ENCODE measurements at places on chromosomes 7 and 10. TPM values are rescaled to one million over a fixed set of nuclear protein-coding genes. Genes with fewer than 3 reads are reported as not detected.

GRCh38 chr10:31958856-31959255 is 30.2 kb upstream of the ARHGAP12 start:
- no peak for DNase-seq

DNA sequence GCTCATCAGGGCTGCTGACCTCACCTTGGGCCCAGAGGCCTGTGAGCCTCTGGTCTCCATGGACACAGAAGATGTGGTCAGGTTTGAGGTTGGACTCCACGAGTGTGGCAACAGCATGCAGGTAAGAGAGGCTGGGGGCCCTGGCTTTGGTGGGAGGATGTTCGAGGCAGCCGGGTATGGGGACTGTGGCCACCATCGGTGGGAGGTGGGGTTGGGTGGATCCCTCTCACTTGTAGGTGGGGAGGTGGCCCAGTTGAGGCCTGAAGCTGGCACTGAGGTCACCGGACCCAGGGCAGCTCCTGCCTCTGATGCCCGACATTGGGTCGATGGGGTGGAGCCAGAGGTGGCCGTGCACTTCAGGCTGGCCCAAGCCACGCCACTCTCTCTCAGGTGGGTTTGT is 406 bp downstream of the ZP3 start:
- no peak for DNase-seq

- no peak for DNase-seq
These were observed 110.4 kb downstream of the RNF216 start for GRCh38 chr7:5671046-5671445.

DNA sequence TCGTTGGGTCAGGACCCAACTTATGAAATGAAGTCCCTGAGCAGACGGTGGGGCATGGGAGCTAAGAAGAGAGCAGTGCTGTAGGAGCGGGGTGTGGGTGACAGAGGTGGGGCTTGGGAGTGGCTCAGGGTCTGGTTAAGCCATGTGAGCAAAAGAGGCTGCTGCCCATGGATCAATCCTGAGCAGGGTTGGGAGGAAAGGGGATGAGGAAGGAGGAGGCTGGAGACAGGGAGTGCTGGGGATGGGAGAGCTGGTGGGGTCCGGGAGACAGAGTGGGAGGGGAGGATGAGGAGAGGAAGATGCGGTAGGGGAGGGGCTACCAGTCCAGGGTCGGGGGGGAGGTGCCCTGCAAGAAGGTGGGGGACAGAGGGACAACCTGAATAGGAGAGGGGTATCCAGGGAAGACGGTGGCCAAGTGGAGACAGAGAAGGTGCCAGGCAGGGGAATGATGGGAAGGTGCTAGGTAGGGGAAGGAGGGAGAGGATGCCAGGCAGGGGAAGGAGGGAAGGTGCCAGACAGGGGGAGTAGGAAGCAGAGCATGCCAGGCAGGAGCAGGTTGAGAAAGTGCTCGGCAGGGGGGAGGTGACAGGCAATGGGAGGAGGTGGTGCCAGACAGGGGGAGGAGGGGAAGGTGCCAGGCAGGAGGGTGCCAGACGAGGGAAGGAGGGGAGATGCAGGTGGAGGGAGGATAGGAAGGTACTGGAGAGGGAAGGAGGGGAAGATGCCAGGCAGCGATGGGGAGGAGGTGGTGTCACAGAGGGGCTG is 27.5 kb upstream of the SMARCD3 start:
- DNase-seq = peak; percentile 49

- no peak for DNase-seq
These were observed 212.4 kb upstream of the NPSR1 start for GRCh38 chr7:34445653-34446052.

GRCh38 chr7:2488681-2489080 is 12.5 kb upstream of the GRIFIN start:
- DNase-seq = no peak

DNA sequence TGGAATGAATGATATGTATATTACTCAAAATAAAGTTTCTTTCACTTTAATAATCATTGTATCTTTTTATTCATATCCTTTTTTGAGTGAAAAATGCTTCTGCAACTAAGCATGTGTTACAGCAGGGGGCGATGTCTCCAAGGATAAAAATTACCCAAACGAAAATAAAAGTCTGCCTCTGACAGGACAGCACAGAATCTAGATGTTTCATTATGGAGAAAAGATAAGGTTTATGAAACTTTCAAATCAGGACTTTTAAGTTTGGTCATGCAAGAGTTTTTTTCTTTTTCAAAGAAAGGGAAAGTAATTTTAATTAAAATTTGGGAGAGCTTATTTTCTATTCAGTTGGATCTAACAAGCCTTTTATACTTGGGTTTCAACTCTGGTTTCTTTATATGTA is 48.4 kb downstream of the TES start:
- no peak for DNase-seq

GRCh38 chr10:11080564-11080984 is 62.9 kb downstream of the CELF2 start:
- DNase-seq = no peak

The ZCWPW1 gene
- 3.5 TPM for total RNA-seq

The TACR2 gene
- 0.71 TPM for total RNA-seq

The ALOX5 gene
- 20.1 TPM for total RNA-seq

The CALML5 gene
- not detected for total RNA-seq

The SHTN1 gene
- total RNA-seq = 11.9 TPM

The VAX1 gene
- total RNA-seq = not detected

Measured in posterior vena cava (tissue), 2 donors.